ENCODE measurements at places on chromosomes 11 and 22.

DNA sequence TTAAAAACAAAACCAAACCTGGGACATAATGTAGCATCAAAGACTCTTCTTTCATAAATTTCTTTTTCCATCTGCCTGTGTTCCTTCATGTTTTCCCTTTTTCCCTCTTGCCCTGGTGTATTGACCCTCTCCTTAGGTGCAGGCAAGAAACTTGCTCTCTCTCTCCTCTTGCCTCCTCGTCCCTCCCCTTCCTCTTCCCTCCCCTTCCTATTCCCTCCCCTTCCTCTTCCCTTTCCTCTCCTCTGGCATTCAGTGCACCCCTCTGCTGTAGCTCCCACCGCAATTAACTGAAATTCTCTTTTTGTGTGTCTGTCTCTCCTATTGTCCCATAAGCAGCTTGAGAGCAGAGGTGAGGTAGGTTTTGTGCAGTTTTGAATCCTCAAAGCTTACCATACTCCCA lies 49.9 kb downstream of the CSF2RB start:
- no peak for DNase-seq

DNA sequence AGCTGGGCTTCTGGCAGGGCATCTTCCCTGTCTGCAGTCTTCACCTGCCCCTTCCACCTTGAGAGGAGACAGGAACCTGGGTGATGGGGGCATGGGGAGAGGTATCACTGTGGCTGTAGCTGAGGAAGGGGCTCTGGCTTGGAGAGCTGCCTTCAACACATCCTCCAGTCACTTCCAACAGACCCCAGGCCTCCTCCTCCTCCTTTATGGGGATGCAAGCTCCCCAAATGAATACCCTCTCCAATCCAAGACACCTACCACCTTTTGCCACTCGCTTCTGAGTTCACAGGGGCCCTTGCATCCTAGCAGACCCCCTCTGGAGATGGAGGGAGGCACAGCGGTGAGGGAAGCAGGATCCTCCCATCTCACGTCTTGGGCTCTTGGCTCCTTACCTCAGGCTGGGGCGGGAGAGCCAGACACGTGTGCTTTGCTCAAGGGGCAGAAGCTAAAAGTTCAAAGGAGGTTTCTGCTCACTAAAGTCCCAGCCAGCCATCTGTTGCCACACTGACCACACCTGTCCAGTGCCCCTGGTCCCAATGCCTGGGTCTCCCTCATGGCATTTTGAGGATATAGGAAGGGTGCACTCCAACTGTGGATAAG lies 13.2 kb downstream of the ANKK1 start:
- DNase-seq: no peak

GRCh38 chr11:33920838-33921613 lies 29.1 kb upstream of the LMO2 start:
- no peak for DNase-seq

DNA sequence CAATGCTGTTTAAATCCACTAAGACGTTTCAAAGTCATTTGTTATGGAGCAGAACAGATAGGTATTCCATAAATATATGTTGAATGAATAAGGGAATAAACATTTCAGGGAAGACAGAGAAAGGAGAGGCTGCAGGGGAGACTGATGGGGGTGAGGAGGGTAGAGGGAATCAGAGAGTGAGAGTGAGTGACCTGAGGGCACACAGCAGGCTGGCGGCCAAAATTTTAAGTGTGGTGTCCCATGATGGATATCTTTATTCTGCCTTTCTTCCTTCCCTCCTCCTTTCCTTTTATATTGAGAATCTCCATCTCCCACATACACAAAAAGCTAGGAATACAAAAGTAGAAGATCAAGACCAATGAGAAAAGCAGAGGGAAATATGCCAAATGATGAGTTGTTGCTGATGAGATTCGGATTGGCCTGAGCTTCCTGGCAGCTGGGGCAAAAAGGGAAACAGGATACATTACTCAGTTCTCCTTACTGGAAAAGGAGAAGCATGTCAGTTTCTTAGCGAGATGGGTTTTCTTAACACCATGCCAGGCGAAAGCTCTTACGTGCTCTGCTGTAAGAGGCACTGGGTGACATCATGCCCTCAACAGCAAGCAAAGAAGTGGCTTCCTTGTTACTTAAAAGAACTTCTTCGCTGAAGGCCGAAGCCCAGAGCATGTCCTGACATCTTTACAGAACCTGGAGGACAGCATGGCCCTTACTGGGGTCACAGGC lies 11.2 kb upstream of the CYTH4 start:
- DNase-seq: no peak

GRCh38 chr11:64355078-64355940 lies 3.7 kb upstream of the RPS6KA4 start:
- DNase-seq: no peak

DNA sequence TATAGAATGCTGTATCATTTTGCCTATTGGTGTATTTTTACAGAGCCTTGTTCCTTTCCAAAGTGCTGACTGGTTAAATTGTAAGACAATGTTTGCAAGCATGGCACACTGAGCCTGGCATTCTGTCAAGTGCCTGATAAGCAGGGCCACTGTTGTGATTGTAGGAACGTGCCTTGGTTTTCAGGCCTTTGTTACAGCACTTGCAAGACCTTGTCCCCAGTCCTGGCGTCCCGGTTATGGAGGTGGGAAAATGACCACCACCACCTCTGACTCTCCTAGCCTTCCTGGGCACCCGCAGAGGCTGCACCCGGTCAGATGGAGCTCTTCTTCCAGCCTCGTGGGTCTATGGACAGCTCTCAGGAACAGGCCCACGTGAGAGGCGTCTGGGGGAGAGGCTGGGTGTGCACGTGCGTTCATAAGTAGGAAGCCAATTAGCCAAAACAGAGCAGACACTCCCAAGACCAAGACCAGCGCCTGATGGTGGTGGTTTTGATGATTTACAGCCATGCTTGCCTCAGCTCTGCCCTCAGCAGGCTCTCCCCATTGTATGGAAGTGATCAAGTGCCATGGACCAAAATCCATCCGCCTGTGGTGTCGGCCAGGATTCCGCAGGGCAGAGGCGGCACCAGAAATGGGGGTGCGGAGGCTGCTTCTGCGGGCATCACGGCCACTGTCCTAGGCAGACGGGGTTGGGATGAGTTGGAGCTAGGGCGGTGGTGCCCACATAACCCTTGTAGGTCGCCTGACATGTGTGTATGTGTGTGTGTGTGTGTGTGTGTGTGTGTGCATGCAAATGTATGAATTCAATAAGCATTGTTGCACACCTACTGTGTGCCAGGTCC lies 89.8 kb downstream of the RTL6 start:
- DNase-seq: no peak

GRCh38 chr11:67372321-67372992 lies 941 bp downstream of the CLCF1 start:
- DNase-seq: no peak

DNA sequence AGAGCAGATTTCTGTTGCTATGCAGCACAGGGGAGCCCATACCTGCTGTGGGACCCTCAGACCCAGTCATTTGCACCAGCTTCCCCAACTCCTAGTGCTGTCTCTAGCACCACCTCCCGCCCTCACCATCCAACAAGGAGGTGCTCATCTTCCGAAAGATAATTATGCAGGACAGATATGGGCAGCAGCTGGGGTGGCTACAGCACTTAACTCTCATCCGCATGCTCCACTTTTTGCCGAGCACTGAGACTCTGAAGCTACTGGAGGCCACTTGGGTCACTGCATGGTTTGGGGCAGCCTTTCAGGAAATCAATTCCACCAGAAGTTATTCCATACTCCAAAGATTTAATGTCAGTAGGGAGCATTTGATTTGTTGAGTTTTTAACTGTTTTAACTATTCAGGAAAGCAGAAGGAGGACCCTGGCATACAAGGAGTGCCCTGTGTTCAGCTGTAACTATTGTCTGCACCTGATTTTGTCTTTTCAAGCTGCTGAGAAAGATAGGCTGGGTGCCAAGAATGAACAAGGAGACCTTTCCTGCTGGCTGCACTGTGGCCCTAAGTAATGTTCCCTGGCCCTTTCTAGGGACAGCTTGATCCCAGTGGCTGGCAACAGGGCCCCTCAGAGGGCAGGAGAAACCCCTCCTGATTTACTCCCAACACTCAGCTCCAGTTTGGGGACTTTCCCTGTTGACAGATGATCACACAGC lies 67.3 kb upstream of the CSNK2A3 start:
- DNase-seq: peak; percentile 27

- no peak for DNase-seq
These were observed 30.3 kb upstream of the GRAMD4 start for GRCh38 chr22:46589871-46590271.

DNA sequence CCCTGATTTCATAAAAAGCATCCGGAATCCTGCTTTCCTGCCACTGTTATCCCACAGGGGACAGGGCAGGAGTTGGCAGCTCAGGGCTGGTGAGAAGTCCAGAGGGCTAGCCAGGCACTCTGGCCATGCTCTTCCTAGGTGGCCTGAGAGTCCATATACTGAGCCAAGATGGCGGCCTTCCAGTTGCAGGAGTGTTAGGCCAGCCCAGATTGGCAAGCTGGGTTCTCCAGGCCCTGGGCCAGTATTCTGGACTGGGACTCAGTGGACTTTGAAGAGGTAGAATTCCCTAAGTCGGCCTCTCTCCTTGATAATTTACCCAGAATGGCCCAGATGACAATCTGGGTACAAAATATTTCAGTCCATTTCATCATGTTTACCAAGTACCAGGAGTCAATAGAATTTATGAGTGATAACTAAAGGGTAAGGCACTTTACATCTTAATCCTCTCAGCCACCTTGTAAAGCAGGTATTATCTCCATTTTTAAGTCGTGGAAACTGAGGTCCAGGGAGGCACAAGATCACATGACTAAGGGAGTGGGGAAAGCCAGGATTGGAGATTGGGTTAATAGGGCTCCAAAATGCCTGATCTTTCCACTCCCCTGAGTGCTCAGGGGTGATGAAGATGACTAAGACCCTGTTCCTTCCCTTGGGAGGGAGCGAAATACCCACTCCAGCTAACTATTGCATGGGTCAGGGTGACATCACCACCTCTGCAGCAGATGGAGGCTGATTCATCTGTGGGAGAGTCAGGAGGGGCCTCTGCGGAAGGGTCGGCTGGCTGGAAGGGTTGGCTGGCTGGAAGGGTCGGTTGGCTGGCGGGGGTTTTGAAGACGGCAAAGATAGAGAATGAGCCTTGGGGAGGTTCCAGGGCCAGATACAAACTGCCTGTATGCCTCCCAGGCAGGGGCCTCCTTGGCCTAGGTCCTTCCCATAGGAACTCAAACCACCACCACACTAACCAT lies 1.2 kb upstream of the MICALL1 start:
- DNase-seq: no peak

DNA sequence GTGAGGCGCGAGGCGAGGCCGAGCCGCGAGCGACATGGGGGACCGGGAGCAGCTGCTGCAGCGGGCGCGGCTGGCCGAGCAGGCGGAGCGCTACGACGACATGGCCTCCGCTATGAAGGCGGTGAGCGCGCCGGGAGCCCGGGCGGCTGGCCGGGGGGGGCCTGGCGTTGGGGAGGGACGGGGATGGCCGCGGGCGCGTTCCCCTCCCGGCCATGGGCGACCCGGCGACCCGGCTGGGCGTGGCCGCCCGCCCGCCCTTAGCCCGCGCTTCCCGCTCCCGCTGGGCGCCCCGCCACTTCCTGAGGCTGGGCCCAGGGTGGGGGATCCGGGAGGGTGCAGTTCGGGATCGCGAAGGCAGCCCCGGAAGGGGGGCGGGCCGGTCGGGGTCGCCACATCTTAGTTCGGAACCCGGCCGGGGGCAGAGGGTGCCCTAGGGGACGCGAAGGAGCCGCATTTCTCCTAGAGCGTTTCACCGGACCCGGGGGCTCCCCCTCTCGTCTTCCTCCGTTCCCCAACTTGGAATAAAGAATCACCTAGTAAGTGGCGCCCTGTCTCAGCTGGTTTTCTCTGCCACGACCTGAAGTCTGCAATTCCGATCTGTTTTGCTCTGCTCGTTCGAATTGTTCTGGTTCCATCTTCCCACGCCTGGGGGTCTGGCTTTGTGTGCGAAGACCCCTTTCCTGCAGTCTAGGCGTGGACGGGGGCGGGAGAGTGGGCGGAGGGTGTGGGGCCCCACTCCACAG lies 536 bp downstream of the YWHAH start:
- DNase-seq: no peak

- no peak for DNase-seq
These were observed 10.4 kb downstream of the RCOR2 start for GRCh38 chr11:63906585-63906984.

DNA sequence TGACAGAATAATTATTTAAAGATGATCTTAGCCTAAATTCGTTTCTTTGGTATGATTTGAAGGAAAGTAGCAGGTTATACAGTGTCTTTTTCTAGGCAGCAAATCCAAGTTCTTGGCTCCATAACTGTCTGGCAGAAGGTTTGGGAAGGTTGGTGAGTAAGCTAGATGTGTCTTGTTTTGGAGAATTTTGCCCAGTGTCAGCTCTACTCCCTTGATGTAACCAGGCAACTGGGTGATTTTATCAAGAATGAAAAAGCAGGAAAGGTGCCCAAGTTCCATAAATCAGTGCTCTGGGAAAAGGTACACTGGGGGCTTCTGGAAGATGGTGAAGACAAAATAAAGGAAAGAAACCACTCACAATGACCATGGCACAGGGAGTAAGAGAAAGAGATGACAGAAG lies 71.5 kb upstream of the USP47 start:
- no peak for DNase-seq

DNA sequence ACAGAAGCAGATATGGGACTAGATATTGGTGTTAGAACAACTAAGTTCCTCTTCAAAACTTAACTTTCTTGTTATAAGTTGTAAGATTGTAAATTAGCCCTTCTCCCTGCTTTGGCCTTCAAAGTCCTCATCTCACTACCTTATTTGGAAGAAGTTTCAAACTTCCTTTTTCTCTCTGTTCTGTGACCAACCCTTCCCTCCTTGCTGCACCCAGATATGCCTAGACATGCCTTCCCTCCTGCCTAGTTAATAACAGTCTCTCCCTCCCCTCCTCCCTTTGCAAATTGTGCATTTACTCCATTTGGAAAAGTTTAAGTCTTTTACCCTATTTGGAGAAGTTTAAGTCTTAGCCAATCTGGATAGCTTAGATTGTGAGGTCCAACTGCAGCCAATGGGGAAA lies 4.9 kb downstream of the OR52K2 start:
- DNase-seq: no peak

GRCh38 chr11:223026-223789 lies 12.9 kb downstream of the SIRT3 start:
- DNase-seq: no peak

GRCh38 chr11:58004664-58005063 lies 19.0 kb upstream of the OR9Q1 start:
- no peak for DNase-seq

- no peak for DNase-seq
These were observed 27.9 kb downstream of the PAX6 start for GRCh38 chr11:31783252-31783651.

DNA sequence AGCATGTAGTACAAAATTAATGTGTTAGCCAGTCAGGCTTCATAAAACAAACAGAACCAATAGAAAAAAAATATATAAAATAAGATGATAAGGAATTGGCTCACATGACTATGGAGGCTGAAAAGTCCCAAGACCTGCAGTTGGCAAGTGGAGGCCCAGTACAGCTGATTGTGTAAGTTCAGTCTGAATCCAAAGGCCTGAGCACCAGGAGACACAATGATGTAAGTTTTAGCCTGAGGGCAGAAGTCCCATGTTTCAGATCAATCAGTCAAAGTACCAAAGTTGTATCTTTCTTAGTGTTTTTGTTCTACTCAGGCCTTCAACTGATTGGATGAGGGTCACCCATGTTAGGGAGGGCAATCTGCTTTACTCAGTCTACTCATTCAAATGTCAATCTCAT lies 14.3 kb upstream of the OR10D3 start:
- DNase-seq: no peak

- DNase-seq: no peak
These were observed 21.2 kb downstream of the GDPD5 start for GRCh38 chr11:75504501-75504900.

GRCh38 chr11:94153320-94153719 lies 24.7 kb downstream of the PANX1 start:
- no peak for DNase-seq

- no peak for DNase-seq
These were observed 114.2 kb upstream of the CADM1 start for GRCh38 chr11:115618428-115618827.

- no peak for DNase-seq
These were observed 1.1 kb downstream of the TLCD5 start for GRCh38 chr11:120326228-120326627.
